ENCODE measurements at places on chromosomes 2 and 18. TPM values are rescaled to one million over a fixed set of nuclear protein-coding genes. Genes with fewer than 3 reads are reported as not detected.

The ZAP70 gene
- 7.5 TPM for total RNA-seq

The ST6GAL2 gene
- 107 TPM for total RNA-seq

The RTKN gene
- total RNA-seq = 27.7 TPM

The CHRNG gene
- total RNA-seq = not detected

- no peaks in the 10 kb centered on the region for H3K27me3 ChIP-seq
- H3K4me1 ChIP-seq = no peaks in the 10 kb centered on the region
- no peak overlapping the region for H3K27ac ChIP-seq
- no peaks in the 10 kb centered on the region for H3K36me3 ChIP-seq
- DNase-seq = peak; percentile 39
Observed at GRCh38 chr2:10030311-10030736, 13.0 kb upstream of the KLF11 start.

DNA sequence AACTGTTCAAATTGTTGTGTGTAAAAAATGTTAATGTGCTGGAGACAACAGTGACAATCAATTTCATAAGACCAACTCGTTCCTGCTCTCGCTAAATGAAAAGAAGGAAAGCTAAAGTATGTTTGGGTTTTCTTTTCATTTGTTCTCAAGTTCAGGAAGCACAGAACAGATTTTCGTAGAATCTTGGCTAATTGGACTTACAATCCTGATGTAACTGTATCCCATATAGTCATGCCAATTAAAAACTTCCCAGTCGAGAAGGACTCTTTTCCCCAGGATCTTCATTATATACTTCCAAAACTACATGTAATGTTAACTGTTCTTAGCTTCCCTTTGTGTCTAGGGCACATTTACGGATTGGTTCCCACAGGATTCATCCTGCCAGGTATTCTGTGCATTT lies 135.4 kb upstream of the ITGB6 start:
- no peak for DNase-seq
- no peaks in the 10 kb centered on the region for H3K27me3 ChIP-seq
- no peak overlapping the region for H3K4me3 ChIP-seq

Measured in aorta (tissue), 5 donors.